GM03348 (cell line): ENCODE measurements at places on chromosomes 1 and 21.

GRCh38 chr1:109272831-109273547 lies 10.0 kb downstream of the PSRC1 start:
- no peak for DNase-seq

DNA sequence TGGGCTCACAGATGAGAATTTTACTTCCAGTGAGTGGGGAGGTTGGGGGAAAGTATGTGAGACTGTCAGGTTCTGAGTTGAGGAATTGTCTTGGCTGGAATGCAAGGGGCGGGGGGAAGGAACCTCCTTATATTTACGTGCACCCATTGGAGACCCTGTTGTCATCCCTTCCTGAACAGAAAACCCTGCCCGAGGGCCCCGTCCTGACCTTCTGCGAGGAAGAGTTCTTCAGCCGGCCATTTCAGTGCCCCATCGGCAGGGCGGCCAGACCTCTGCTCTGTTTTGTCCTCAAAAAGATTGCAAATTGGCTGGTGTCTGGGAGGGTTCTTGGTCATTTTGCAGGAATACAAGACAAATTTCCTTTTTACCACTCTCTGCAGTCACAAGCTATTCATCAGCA lies 7.1 kb downstream of the KIF26B start:
- DNase-seq, result no peak

DNA sequence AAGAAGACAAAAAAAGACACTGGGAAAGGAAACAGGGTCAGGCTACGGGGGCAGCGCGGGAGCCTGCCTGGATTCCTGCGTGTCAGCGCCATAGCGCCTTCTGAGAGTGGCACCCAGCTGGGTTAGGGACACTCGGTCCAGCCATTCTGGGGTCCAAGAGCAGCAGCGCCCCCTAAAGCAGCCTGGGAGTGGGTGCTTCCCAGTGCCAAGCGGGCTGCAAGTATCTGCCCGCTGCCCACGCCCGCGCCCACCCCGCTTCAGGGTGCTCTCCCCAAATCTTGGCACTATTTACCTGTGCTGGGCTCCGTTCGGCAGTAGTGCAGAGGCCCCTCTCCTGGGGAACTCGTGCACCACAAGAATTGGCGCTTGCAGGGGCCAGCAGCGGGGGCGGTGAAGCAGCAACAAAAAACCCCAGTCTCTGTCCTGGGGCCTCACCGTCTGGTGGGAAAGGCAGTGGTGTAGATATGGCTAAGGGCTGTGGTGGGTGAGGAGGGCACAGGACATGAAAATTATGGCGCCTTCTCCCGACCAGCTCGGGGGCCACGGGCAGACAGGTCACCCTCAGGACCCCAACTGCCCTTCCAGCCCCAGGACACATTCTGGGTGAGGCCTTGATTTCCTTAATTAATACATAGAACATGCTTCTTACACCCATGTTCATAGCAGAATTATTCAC lies 24.1 kb upstream of the LBR start:
- DNase-seq, result no peak

GRCh38 chr1:29753244-29753643 lies 516.9 kb downstream of the PTPRU start:
- no peak for DNase-seq

DNA sequence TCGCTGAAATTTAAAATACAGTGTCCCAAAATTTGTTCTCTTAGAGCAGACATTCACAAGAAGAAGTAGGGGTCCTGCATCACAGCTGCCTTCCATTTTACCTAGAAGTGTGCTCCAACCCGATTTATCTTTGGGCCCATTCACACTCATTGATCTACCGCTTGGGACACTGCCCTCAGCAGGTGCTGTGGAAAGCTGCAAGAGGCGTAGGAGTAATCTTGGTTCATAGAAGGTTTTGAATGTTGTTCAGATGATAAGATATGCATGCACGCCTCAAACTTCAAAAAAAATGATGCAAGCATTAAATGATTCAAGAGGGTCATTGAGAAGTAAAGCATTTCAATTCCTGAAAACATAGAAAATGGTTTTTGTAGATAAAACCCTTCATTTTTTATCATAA lies 18.6 kb upstream of the C1orf105 start:
- no peak for DNase-seq

DNA sequence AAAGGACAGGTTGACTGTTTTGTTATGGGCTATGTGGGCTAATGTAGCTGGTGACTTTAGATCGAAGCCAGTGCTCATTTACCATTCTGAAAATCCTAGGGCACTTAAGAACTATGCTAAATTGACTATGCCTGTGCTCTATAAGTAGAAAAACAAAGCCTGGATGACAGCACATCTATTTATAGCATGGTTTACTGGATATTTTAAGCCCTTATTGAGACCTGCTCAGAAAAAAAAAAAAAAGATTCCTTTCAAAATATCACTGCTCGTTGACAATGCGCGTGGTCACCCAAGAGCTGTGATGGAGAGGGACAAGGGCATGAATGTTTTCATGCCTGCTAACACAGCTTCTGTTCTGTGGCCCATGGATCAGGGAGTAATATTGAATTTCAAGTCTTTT lies 48.1 kb downstream of the CAMSAP2 start:
- no peak for DNase-seq

- DNase-seq, result no peak
Observed at GRCh38 chr1:3992103-3992556, 92.1 kb upstream of the C1orf174 start.

DNA sequence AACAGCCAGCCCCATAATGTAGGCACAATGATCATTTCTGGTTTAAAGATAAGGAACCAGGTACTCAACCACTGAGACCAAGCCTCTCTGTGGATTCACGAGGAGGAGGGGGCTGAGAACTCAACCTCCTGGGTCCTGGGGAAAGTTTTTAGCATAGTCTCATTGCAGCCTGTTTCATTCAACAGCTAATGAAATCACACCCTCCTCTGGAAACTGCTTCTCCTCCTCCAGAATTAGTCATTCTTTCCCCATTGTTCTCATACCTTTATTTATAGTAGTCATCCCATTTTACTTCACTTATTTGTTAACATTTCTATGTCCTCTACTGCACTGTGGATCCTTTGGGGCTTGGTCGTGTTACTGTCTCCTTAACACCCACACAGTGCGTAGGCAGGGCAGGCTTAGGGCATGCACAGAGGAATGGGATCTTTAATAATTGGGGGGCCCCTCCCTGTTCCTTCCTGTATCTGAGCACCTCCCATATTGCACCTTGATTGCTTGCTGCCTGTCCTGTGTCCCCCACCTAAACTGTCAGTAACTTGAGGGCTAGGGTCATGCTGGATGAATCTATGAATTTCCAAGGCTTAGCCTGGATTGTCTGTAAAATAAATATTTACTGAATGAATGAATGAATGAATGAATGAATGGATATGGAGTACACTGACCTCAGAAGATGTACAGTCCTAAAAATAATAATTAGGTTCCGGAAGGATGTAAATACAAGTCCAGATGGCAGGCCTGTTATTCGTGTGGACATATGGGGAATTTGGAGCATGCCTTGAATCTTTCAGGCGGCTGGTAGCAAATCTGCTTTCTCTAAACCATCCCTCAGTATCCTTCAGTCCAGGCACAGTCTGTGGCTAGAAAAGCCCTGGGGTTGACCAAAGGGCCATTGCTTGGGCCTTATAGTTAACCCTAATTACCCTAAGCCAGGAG lies 153.8 kb upstream of the HMGB4 start:
- peak; percentile 74 for DNase-seq

DNA sequence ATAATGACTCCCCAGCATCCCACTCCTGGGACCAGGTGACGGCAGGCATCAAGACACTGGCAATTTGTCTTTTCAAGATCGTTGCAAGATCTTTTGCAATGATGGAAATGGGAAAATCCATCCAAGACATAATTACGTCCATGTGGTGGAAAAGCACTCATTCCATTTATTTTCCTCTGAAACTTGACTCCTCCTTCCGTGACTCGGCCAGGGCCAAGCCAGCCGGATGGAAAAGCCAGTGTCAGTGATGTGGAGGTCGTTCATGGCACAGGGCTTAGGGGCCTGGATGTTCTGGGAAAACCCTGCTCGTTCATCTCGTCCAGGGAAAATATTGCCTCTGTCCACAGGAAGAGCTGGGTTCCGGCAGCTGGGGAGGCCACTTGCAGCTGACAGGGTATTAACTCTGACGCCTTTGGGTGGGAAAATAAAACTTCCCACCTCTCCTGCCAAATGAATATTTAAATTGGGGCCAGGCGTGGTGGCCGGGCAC lies 46.2 kb downstream of the C1orf198 start:
- peak; percentile 84 for DNase-seq

- DNase-seq, result no peak
Observed at GRCh38 chr1:161162806-161163205, 3.4 kb upstream of the PPOX start.

DNA sequence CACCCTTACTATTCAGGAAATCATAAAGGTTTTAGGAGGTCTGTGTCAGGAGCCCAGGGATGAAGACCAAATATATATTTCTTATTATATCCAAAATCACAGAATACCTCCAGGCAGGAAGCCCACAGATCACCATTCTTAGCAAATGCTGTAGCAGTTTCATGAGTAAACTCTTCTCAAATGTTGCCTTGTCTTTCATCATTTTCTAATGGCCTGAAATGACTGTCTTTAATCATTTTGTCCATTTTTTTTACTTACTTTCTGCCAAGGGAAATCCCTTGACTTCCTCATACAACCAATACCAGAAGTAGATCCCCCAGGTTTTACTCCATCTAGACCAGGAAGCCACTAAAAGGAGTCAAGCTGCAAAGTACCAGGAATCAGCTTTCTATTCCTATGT lies 32.4 kb downstream of the PSMG1 start:
- no peak for DNase-seq

DNA sequence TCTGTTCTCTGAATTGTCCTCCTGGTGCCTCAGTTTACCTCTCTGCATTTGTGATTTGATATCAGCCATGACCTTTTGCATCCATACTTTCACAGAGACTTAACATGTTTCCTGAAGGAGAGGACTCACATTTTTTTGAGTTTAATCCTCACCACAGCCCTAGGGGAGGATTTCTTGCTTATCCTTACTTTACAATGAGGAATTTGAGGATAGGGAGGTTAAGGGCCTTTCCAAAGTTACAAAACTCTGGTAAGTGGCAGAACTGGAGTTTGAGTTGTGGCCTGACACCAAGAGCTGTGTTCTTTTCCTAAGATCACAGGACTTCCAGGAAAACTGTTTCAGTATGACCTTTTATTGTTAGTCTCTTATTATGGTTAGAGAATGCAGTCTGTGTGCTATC lies 34.2 kb downstream of the TNFRSF8 start:
- DNase-seq, result peak; percentile 33

GRCh38 chr1:103199001-103199400 lies 90.7 kb upstream of the COL11A1 start:
- no peak for DNase-seq

GRCh38 chr1:152752225-152752624 lies 5.6 kb upstream of the KPRP start:
- DNase-seq, result peak; percentile 76

GRCh38 chr1:93542398-93542797 lies 94.5 kb downstream of the FNBP1L start:
- DNase-seq, result no peak
